Stimulated activated CD8-positive, alpha-beta memory T cell treated with anti-CD3 and anti-CD28 coated beads, Interleukin-7, amount 100 ng/mL, for 48 hours (primary cell): ENCODE measurements at places on chromosomes 2 and 18.

DNA sequence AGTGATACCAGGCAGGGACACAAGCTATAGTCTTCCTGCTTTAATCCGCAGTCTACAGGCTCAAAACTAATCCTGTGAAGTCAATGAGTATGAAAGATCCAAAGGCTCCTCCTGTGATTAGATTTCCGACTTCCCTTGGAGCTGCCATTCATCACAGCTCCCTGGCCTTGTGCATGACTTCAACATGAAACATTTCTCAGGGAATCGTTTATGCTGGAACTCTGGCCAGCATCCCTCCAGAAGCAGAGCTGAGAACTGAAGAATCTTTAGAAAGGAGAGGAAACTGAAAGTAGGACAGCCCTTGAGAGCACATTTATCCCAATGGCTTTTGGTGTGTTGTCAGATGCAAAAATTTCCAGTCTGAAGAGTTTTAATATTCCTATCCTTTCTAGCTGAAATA, 84.3 kb upstream of the SESTD1 start:
- DNase-seq = no peak

GRCh38 chr2:24105816-24106215, 17.3 kb downstream of the PFN4 start:
- DNase-seq = no peak

DNA sequence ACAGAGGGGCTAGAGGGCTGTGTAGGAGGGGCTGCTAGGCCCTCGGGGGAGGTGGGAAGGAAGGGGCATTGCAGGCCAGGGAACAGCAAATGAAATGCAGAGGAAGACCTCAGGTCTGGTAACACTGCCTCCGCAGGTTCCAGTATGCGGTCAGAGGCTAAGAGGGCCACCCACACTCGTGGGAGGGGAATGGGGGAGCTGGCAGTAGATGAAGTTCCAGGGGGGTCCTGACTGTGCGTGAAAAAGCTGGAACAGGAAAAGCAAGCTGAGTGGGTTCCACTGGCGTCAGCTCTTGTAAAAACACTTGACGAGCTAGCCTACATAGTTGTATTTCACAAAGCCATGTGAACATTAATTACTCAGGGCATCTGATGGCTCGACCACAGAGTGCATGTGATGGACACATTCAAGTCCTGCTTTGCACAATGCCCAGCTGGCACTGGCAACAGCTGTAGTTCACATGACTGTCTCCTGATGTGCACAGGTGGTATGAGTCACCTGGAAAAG, 29.0 kb upstream of the PTPN4 start:
- DNase-seq = no peak

- DNase-seq = no peak
Measured at GRCh38 chr18:66210875-66211274, 393.0 kb downstream of the CDH19 start.

- DNase-seq = no peak
Measured at GRCh38 chr18:49169037-49169521, 218.3 kb upstream of the SMAD7 start.
